ENCODE measurements at places on chromosomes 11 and 22.

GRCh38 chr11:37230865-37231264 is 632.8 kb upstream of the RAG2 start:
- DNase-seq = no peak

GRCh38 chr11:123505546-123506299 is 75.7 kb downstream of the GRAMD1B start:
- DNase-seq = no peak

GRCh38 chr11:27204529-27204928 is 158.5 kb downstream of the CCDC34 start:
- DNase-seq = no peak

GRCh38 chr11:76854709-76855108 is 6.0 kb upstream of the ACER3 start:
- no peak for DNase-seq

- no peak for DNase-seq
These were observed 34.1 kb downstream of the LIF start for GRCh38 chr22:30212363-30212995.
